GM13977 (cell line): ENCODE measurements at places on chromosomes 13 and 19.

DNA sequence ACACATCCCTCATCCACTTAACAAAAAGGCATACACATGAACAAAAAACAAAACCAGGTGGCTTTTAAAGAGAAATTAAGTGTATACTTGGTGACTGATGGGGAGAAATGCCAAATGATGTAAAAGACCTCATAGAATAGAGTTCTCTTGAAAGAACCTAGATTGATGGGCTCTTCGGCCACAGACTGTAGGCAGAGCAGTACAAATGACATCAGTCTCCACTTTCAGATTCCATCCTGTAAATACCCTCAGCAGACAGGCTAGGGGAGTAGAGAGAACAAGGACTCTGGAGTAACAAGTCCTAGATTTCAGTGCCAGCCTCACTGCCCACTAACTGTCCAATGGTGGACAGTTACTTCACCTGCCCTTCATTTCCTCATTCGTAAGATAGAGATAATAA lies 203.8 kb downstream of the MZT1 start:
- no peak for DNase-seq

GRCh38 chr19:17938092-17938845 lies 5.5 kb downstream of the CCDC124 start:
- DNase-seq, result peak; percentile 92

- no peak for DNase-seq
These were observed 21.0 kb downstream of the COMP start for GRCh38 chr19:18769989-18770528.

DNA sequence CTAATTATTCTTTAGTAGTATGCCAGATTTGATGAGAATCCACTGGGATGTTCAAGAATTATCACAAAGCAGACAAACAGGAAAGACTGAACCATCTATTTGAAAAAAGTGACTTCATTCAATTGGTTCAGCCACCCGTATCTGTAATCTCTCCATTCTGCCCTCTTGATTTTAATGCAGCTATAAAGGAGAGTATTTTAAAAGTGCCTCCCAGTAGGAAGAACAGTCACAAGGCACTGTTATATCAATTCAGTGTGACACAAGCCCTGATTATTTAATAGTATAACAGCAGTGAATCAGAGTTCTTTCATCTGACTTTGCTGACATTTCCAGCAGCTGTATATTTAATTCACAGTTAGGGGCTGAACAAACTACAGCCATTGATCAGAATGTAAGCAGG lies 77.3 kb upstream of the SLAIN1 start:
- DNase-seq, result no peak

- DNase-seq, result no peak
These were observed 29.1 kb upstream of the PCDH9 start for GRCh38 chr13:67259208-67259607.

DNA sequence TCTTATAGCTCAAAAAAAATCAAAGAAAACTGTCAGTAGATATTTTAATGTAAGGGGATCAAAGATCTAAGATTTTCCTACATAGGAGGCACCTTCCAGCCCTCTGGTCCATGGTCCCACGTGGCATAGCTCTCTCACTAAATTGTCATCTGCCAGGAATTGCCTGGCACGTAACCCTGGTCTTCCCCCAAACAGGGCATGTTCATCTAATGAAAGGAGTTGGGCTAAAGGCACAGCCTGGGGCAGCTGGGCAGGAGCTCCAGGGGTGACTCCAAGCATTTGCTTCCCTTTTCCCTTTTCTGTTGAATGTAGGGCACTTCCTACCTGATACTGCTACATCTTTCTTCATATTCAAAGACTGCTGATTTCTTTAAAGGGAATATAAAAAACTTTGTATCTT lies 148.7 kb downstream of the COL4A1 start:
- no peak for DNase-seq

- DNase-seq, result no peak
These were observed 467.3 kb downstream of the DACH1 start for GRCh38 chr13:71399631-71400215.

DNA sequence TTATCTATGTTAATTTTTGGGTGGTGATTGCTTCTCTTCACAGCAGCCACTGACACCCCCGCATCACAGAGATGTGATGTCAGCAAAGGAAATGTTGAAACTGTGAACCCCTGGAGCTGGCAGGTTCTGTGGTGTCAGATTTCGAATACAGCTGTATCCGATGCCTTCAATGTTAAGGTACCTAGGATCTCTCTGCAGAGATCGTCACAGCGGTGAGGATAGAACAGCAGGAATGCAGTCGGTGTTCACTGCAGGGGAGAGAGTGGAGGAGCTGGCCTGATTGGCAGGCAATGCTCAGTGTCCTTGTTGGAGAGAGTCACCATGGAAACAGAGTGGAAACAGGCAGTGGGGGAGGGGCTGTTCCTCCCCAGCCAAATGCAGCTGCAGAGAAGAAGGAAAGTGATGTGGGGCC lies 79.5 kb upstream of the ZNF835 start:
- no peak for DNase-seq

- no peak for DNase-seq
These were observed 579.4 kb upstream of the PRR20A start for GRCh38 chr13:56561327-56561726.
